Omental fat pad (tissue), 4 donors: ENCODE measurements at places on chromosomes 3 and 15.

GRCh38 chr3:114404590-114404989 lies 110.8 kb downstream of the TIGIT start:
- no peak for DNase-seq

DNA sequence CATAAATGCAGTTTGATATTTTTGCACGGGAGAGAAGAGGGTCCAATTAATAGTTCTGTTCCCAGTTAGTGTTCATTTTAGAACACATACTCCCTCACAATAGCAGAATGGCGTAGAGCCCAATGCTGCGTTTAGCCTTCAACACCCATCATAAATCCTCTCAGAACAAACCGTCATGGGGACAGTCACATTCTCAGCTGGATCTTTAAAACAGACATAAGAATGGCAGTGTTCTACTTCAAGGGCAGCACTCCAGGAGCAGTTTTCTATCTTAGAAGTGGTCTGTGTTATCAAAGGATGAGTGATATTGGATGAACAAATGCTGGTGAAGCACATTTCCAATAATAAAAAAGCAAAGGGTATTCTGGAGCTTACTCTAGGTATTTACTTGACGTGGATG lies 230.5 kb downstream of the PDZRN3 start:
- DNase-seq: no peak

DNA sequence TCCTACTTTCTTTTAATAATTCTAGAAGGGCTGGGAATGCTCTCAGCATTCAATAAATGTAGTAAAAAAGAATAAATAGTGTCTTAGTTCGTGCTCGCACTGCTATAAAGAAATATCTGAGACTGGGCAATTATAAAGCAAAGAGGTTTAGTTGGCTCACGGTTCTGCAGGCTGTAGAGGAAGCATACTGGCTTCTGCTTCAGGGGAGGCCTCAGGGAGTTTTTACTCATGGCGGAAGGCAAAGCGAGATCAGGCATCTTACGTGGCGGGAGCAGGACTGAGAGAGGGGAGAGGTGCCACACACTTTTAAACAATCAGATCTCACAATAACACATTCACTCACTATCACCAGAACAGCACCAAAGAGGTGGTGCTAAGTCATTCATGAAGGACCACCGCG lies 103.0 kb upstream of the UBE2E2 start:
- DNase-seq: no peak

GRCh38 chr3:59608356-59608755 lies 558.5 kb upstream of the CFAP20DC start:
- DNase-seq: no peak

GRCh38 chr3:20080956-20081554 lies 40.8 kb downstream of the KAT2B start:
- no peak for DNase-seq
